ENCODE measurements at places on chromosomes 1 and 21.

DNA sequence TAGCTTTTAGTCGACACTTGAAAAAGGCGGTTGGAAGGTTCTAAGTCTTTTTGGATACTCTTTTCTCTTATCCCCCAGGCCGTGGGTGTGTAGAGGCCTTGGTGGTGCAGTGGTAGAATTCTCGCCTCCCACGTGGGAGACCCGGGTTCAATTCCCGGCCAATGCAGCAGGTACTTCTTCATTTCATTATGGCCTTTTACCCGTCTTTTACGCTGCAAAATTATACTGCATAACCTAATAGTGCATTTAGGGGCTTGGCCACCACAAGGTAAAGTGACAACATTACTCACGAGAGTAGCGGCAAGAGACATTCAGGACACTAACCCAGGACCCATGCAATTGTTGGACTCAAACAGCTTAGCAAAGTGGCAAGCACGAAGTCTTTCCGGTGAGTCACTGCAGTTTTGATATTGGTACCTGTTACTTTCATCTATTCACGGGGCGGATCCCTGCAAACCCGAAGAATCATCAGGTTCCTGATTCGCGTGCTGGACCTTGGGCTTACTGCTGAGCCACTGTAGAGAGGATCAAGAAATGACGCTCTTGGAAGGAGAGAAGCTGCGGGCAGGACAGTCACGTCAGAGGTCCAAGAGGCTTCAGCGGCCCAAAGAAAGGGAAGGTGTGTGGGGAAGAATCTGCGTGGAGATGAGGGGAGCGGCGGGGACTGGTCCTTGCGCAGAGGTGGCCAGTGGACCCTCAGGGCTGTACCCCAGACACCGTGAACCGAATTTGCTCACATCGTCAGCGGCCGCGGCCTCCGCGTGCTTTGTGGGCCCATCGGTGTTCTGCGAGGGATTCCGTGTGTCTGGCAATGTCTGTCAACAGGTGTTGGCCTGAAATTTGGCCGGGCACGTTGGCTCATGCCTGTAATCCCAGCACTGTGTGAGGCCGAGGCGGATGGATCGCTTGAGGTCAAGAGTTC lies 12.9 kb upstream of the RNU1-4 start:
- no peak for DNase-seq

- DNase-seq = no peak
Measured at GRCh38 chr1:226091461-226091860, 28.9 kb downstream of the H3-3A start.

DNA sequence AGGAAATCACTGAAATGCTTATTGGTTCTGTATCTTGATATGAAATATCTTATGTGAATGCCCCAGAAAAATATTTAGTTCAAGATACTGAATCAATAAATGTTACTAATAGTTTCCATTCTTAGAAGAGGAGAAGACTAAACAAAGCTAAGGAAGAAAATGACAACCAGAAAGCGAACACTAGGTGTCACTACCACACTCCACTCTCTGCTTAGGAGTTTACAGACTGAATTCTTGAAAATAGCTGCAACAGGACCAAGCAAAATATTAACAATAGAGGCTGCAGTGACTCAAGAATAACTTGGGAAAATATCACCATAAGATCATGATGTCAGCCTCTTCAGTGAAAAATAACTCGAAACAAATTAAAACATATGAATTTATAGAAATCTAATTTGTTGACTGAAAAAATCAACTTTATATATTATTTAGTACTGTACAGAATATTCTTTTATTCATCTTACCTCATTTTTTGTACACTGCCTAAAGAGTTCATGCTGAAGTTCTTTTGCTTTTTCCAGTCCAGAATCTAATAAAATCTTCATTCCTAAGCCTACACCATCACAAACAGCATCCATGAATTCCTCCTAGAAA lies 61.6 kb downstream of the KIF14 start:
- no peak for DNase-seq

GRCh38 chr1:187617776-187618175 lies 789.0 kb downstream of the PLA2G4A start:
- no peak for DNase-seq

GRCh38 chr1:230494026-230494425 lies 67.9 kb upstream of the PGBD5 start:
- no peak for DNase-seq
